ENCODE measurements at places on chromosomes 5 and 9.

DNA sequence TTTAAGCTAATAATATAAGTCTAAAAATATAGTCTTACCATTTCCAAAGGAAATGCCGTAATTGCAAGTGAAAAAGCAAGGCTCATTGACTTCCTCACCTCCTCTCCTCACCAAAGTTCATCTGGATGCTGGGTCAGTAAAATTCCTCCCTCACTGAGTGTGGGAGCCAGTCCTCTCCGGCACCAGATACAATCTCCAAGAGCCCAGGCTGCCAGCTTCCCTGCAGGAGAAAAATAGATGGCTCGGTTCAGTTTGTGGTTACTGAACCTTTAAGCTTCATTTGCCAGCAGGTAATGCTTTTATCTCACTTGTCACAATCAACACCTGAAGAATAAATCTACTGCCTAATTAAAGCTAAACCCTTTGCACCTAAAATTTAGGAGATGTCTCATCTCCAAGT lies 115.3 kb upstream of the VLDLR start:
- no peak for DNase-seq

DNA sequence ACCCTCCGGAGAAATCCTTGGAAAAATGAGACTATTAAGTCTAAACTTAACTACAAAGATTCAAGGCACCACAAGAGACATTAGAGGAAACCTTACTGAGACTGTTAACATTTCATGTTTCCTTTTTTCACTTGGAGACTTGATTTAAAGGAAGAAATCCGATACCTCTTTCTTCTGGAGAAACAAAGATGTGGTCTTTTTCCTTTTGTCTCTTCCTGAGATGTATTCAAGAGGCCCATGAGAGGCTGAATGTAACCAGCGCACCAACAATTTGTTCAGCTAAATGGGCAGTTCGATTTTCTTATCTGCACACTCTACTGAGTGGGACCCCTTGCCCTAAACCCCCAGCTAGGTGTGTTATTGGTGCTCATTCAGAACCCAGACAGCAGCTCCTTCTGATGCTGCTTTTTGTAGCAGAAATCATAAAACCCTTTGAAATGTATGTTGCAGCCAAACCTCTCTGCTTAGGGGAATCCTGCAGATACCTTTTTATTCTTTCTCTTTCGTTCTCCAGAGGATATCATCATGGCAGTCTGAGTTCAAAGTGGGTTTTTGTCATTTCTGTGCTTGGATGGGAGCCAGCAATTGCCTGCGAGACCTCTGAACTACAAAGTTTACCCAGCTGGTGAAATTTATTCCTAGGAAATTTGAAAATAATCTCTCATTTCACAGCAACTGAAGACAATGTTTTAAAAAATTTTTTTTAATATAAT lies 41.9 kb upstream of the ACTBL2 start:
- DNase-seq, result no peak

GRCh38 chr9:126428534-126429175 lies 102.0 kb downstream of the MVB12B start:
- DNase-seq, result no peak

DNA sequence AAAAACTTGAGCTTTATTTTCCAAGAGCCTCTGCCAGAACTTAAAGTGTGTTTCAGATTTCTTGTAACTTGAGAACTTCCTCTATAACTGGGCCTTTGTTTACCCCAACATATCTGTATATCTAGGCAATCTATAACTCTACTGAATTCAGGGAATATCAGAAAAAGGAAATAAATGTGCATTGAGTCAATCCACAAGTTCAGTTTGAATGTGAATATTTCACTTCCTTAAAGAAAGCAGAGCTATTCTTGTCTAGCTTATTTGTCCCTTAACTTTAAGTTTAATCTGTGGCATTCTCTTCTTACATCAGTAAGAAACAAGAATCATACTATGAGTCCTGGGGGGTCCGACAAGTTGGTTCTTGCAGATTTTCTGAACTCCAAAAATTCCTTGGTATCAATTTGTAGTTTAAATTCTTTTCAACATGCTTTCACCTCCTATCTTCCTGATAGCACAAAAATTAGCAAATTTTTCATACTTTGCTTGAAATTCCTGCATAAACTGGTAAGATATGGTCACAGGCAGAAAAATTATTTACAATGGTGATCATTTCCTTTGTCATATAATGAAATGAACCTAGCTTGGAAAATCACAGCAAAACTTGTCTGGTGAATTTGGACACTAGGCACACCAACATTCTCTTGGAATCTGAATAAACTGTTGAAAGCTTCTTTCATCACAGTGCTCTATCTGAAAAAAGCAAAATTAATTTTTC lies 19.8 kb upstream of the ITGA1 start:
- DNase-seq, result no peak

DNA sequence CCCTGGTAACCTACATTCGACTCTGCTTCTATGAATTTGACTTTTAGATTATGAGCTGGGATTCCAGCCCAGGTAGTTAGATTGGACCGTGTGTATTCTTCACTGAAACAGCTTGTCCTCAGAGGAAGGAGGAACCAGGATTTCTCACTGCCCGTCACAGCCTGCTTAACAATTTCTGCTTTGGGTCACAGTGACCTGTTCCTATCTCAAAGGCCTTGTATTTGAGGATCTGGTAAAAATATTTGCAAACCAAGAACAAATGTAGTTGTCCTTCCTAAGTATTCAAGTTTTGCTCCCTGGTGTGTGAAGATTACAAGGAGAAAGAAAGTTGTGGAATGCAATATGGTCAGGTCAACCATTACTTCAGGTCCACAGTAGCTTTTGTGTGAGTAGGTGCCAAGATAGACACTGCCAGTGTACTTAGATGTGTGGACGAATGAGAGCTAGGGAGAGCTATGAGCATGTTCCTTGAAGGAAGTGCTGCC lies 55.1 kb downstream of the KIF4B start:
- DNase-seq, result no peak

DNA sequence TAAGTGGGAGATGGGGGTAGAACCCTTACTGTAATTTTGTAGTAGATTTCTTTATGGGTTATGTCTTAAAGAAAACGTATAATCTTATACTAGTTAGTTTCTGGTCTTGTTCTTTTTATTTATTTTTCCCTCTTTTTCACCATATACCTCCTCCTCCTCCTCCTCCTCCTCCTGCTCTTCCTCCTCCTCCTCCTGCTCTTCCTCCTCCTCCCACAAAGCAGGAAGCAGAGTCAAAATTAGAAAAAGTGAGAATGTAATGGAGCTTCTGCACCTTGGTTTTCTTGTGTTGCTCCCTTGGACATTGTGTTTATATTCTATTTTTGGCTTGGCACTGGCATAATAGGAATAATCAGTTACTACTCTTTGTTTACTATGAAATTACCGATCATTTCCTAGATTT lies 4.5 kb downstream of the MACIR start:
- no peak for DNase-seq

- DNase-seq, result peak; percentile 7
Observed at GRCh38 chr9:98995971-98996504, 52.3 kb downstream of the COL15A1 start.

DNA sequence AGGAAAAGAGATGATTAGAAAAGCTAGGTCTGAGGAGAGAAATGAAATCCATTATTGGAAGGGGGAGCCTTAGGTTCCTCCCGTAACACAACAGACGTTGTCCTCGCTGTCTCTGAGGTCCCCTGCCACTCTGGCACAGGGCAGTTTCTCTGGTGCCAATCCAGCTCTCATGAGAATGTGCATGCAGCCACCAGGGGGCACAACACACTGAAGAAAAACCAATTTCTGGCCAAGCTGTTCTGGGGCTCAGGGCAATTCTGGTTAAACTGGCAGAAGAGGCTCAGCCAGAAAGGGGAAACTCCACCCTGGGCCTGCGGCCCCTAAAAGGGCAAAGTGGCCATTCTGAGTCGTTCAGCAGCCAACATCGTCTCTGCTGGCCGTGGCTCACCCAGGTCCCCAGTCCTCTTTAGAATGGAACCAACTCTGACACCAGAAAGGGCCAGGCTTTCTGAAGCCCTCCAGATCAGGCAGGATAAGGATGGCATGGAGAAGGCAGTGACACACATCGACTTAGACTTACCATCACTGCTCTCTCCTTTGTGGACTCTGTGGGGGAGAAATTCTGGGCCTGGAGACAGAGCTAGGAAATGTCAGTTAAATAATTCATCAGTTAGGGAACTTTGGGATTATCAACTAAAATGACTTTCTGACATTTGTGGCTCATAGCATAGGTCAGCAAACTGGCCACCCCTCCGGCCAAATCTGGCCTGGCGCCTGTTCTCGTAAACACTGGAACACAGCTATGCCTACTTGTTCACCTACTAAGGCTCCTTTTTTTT lies 58.5 kb upstream of the GOLPH3 start:
- DNase-seq, result peak; percentile 85

GRCh38 chr5:145540375-145540774 lies 294.8 kb downstream of the PRELID2 start:
- DNase-seq, result no peak

DNA sequence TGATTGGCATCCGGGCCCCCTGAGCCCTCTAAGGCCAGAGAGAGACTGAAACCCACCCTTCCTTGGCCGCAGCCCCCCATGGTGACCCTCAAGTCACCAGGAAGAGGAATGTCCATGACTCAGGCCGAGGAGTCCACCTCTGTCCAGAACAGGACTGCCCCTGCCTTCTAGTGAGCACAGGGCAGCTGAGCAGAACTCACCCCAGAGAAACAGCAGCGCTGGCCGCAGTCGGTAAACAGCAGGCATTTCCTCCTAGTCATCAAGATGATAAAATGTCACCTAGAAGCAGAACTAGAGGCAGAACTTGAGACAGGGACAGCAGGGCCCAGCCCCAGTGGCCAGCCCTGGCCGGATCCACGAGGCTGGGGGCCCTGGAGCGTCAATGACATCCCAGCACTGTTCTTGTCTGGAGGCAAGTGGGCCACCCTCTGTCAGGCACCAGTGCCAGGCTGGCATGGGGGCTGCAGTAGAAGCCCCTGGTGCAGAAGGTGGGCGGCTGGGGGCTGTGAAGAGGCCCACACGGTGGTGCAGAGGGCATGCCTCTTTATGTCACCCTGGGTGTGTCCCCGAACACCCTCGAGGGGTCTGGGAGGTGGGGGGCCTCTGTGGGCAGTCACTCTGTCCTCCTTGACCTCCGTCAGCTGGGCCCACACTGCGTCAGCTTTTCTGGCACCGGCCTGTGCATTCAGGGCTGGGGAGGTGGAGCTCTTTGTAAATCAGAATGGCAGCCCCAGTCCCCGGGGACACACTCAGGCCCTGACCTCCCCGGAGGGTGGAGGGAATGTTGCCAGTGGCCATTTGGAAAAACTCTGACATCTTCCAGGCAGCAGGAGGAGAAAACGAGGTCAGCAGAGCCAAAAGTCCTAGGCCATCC lies 83.0 kb downstream of the NTNG2 start:
- DNase-seq, result no peak

DNA sequence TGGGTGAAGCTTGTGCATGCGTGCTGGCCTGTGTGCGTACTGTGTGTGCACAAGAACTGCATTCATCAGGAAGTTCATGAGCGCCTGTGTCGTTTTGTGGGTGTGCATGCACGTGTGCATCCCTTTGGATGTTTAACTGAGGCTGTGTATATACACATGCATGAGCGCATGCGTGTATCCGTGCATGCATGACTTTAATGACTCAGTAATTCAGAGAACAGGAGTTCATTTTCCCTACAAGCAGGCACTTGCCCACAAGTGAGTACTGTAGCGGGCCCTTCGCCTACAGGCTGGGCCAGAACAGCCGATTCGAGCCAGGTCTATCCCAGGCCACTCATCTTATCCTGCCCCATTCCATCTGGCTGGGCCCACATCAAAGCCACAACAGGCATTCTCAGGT lies 29.8 kb downstream of the CORO2A start:
- no peak for DNase-seq

DNA sequence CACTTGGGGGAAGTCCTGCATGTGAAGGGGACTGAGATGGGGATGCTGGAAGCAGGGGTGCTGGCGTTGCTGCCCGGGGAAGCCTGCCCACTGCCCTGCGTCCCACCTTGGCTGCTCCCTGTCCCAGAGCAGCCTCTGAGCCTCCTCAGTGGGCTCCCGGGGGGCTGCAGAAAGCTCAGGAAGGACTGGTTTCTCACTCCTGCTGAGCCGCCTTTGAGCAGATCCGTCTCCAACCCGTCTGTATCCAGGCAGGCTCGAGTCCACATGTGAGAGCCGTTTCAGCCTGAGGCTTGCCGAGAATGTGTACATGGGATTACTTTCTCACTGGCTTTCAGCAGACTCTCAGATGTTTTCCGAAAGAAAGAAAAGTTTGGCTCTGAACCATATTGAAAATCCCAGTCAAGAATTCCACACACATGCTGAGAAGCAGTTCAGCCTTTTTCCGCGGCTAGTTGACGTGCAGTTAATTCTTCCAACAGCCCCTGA lies 95.3 kb upstream of the COL5A1 start:
- DNase-seq, result no peak

- no peak for DNase-seq
Observed at GRCh38 chr9:11931751-11932150, 761.4 kb upstream of the TYRP1 start.

DNA sequence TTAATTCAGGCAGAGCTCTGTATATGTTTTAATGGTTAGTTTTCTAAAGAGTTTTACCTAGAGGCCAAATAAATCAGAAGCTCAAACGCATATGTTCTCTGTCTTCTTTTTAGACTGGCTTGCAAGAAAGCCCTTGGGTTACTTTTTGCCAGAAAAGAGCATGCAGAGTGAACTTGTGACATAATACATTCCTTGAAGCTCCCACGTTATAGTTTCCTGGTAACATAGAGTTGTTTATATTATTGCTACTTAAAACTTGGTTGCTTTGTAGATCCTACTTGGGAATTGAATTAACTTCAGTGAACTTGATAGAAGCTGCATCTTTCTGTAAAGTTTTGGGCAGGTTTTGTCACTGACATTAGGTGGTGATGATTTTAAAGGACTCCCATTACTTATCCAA lies 102.9 kb downstream of the C9orf152 start:
- no peak for DNase-seq

All from activated CD4-positive, alpha-beta memory T cell treated with anti-CD3 and anti-CD28 coated beads for 36 hours (primary cell).